AML-193 (cell line): ENCODE measurements at places on chromosomes 5 and 9.

GRCh38 chr9:117290306-117290840 is 124.5 kb downstream of the ASTN2 start:
- no peak for DNase-seq

GRCh38 chr5:178475422-178475821 is 114.8 kb downstream of the COL23A1 start:
- no peak for DNase-seq

DNA sequence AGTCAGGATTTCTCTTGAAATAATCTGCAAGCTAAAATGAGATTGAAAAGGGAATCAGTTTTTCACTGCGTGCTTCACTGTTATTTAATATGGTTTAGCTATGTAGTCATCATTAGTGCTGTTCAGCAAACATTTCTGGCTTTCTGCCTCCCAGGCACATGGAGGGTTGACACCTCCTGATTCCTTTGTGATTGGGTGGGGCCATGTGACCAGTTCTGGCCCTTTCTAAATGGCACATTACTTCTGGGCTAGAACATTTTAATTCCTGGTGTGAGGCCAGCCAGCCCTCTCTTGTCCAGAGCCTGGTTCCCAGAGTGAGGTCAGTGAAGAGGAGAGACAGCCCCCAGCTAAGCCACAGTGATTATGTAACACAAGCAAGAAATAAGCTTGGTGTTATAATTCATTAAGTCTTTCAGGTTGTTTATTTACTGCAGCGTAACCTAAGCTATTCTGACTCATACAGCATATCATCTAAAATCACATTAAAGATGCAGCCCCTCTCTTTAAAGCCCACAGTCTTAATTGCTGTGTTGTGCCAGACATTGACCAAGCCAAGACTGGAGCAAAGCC is 17.4 kb upstream of the ARSI start:
- DNase-seq: no peak

GRCh38 chr9:137302449-137303150 is 529 bp upstream of the NRARP start:
- DNase-seq: no peak

DNA sequence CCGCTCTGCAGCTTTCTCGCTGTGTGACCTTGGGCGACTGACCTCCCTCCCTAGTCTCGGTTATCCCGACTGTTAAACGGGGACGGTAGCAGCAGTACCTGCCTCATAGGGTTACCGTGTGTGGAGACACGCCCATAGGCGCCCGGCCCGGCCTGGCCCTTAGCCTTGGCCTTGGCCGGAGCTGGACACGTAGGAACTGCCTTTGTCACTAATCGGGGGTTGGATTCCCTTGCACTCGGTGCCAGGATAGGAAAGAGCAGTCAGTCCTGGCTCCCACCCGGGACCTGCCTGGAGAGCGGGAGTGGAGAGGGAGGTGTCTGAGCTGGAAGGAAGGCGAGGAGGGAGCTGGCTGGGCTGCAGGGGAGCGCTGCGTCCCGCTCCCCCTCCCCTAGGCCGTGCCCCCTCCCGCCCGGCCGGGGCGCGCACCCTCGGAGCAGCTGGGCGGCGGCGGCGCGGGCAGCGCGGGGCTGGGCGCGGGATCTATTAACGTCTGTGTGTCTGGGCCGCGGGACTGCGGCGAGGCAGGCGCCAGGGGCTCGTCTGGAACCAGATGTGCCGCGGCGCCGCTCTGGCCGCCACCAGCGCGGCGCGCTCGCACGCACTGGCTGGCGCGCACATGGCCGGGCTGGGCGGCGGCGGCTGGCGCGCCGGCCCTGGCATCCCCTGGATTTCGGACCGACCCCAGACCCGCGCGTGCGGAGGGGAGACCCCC is 31.7 kb downstream of the PRRX2 start:
- no peak for DNase-seq
